HEK293T (cell line): ENCODE measurements at places on chromosomes 6 and 20.

DNA sequence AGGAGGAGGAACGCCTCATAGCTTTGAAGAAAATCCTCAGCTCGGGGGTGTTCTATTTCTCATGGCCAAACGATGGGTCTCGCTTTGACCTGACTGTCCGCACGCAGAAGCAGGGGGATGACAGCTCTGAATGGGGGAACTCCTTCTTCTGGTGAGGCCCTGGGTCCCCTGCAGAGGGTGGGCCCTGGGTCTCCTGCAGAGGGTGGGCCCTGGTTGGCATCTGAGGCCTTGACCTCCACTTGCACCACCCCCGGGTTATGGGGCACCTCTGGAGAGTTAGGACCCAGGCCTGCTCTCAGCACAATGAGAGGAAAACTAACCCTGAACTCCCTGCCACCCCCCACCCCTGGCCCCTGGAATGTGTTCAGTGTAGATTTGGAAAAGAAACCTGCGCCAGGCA, 47.2 kb downstream of the SYNJ2 start:
- DNase-seq, result no peak

- no peak for DNase-seq
These were observed 185.6 kb upstream of the CST7 start for GRCh38 chr20:24763386-24764026.

DNA sequence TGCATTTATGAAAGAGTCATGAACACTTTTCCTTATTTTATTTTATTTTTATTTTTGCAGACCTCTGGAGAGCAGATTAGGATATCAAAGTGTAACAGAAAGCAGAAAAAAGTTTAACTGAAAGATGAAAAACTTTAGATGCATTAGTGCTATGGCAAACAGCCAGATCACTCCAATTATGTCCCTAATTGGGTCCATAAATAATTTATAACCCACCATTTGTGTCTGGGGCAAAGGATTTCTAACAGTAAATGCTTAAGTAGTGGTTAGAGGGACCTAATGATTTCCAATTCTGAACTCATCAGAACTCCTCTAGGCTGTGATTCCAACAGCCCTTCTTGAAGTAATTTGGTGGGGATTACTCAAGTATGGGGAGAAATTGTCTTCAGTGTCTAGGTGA, 93.7 kb upstream of the PROKR2 start:
- DNase-seq, result no peak

DNA sequence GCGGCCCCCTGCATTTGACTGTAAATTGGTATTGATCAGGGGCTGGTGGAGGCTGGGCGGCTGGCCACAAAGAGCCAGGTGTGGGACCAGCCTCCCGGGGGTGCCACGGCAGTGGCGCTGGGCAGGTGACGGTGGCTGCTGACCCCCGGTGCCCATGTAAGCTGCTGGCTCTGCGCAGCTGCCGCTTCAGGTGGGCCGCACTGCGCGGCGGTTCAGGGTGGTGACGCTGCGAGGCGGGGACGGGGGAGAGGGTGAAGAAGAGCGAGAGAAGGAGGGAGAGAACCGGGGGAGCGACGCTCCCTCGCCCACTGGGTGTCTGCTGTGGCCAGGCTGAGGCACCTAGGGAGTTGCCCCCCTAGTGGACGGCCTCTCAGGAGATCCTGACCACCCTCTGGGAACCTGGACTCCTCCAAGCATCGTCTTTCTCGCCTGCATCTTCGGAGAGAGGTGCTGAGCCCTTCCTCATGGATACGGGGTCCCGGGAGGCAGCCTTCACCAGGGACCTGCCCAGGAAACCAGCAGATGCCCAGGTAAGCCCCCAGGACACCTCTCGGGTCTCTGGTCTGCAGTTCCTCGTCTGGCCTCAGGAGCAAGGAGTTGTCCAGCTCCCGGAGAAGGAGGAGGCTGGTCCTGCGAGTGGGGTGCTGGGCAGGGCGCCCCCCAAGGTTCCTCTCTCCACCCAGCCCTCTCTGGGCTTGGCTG, 77.5 kb upstream of the GATA5 start:
- no peak for DNase-seq

DNA sequence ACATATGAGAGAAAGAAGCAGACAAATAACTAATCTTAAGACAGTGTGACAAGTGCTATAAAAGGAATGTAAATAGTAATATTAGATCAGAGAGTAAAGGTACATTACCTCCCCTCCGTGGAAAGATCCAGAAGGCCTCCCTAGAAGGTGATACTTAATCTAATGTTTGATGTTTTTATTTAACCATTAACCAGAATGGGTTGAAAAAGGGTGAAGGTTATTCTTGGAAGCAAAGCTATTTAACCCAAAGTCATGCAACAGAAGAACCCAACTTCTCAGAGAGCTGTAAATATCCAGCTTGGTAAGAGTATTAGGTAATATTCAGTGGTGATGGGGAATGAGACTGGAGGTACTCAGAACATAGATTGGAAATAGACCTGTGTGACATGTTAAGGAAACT, 68.0 kb upstream of the HIVEP1 start:
- DNase-seq, result no peak

- DNase-seq, result no peak
These were observed 102.5 kb downstream of the PLCB1 start for GRCh38 chr20:8234580-8234979.

GRCh38 chr6:145044641-145045246, 690.6 kb downstream of the EPM2A start:
- DNase-seq, result no peak

- no peak for DNase-seq
These were observed 79.4 kb downstream of the BMP6 start for GRCh38 chr6:7805078-7805849.

GRCh38 chr6:133682506-133683307, 206.2 kb upstream of the TCF21 start:
- DNase-seq, result no peak

GRCh38 chr6:122405417-122405816, 6.0 kb downstream of the HSF2 start:
- DNase-seq, result no peak

- no peak for DNase-seq
These were observed 54.8 kb upstream of the ADGRG6 start for GRCh38 chr6:142246960-142247359.

DNA sequence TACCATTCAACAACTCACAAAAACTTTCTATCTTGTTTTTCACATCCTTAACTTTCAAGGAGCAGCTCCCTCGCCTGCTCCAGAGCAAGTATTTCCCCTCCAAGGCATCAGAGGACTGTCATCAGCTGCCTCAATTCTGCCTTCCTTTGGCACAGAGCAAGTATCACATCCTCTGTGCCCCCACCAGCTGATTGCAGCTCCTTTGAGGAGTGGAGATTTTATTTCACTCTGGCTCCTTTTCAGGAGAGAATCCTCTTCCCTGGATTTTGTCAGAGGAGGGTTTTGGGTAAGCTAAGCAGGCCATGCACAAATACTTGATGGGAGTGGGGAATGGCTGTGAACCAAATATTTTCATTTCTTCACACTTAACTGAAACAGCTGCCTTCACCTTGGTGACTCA, 610.5 kb upstream of the FLRT3 start:
- no peak for DNase-seq

DNA sequence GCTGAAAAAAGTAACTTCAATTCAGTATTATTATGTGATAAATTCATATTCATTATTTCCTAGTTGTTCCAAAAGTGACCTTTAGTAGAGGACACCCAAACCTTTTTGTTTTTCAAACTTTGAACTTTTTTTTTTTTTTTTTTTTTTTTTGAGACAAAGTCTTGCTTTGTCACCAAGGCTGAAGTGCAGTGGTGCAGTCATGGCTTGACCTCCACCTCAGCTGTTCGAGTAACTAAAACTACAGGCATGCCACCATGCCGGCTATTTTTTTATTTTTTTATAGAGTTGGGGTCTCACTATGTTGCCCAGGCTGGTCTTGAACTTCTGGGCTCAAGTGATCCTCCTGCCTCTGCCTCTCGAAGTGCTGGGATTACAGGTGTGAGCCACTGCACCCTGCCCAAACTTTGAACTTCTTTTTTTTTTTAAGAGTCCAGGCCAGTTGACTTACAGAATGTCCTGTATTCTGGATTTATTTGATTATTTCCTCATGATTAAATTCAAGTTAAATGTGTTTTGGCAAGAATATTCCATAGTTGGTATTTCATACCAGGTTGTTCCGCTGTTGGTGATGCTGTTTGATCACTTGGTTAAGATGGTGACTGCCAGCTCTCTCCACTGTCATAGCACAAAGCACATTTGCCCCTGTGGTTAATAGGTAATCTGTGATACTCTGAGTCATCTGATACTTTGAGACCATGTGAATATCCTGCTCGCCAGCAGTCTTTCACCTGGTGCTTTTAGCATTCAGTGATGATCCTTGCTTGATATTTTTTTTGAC, 48.0 kb downstream of the VAPB start:
- no peak for DNase-seq

GRCh38 chr6:34717466-34717865, 20.9 kb upstream of the ILRUN start:
- no peak for DNase-seq

- DNase-seq, result no peak
These were observed 274.9 kb downstream of the HAO1 start for GRCh38 chr20:7665376-7665775.

DNA sequence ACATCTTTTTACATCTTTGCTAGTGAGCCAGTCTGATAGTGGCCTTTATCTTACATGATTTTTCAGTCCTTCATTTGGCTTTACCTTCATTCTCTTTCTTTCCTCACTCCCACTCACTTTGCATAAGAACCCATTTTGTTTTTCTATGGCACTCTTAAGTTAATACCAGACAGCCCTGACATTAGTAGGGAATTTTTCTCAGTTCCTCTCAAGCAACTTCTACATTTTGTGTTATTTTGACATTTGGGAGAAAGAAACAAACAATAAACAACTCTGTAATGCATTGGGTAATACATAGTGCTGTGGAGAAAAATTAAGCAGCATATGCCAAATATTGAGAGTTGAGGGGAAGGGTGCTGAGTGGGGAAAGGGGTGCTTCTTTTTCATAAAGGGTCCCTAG, 524.1 kb upstream of the JAG1 start:
- DNase-seq, result no peak

GRCh38 chr6:61887423-61887822, 398.6 kb downstream of the KHDRBS2 start:
- no peak for DNase-seq

DNA sequence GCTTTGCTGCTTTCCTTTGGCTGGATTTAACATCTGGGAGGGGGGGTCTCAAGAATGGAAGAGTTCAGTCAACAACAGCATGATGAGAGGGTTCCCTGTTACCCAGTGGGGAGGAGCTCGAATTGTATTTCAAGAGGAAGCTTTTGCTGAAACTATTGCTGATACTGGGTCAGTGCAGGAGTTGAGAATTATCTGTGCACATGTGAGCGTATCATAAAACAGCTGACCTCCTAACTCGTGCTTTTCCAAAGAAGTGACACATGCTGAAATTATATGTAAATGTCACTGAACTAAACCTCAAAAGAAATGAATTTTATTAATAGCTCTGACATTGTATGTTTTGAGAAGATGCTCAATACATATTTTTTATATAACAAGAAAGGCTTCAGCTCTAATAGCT, 96.3 kb downstream of the PHF3 start:
- no peak for DNase-seq

- no peak for DNase-seq
These were observed 24.4 kb downstream of the SLC22A23 start for GRCh38 chr6:3432416-3432815.

DNA sequence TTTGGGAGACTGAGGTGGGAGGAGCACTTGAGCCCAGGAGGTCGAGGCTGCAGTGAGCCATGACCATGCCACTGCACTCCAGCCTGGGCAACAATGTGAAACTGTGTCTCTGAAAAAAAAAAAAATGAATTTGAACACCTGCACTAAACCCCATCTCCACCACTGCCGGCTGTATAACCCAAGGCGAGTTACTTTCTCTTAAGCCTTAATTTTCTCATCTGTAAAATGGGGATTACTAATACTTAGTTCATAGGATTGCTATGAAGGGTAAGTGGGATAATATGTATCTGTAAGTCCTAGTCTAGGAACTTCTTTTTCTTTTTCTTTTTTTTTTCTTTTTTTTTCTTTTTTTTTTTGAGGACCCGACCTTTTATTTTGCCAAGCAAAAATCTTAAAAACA, 61.5 kb downstream of the SHLD1 start:
- no peak for DNase-seq

DNA sequence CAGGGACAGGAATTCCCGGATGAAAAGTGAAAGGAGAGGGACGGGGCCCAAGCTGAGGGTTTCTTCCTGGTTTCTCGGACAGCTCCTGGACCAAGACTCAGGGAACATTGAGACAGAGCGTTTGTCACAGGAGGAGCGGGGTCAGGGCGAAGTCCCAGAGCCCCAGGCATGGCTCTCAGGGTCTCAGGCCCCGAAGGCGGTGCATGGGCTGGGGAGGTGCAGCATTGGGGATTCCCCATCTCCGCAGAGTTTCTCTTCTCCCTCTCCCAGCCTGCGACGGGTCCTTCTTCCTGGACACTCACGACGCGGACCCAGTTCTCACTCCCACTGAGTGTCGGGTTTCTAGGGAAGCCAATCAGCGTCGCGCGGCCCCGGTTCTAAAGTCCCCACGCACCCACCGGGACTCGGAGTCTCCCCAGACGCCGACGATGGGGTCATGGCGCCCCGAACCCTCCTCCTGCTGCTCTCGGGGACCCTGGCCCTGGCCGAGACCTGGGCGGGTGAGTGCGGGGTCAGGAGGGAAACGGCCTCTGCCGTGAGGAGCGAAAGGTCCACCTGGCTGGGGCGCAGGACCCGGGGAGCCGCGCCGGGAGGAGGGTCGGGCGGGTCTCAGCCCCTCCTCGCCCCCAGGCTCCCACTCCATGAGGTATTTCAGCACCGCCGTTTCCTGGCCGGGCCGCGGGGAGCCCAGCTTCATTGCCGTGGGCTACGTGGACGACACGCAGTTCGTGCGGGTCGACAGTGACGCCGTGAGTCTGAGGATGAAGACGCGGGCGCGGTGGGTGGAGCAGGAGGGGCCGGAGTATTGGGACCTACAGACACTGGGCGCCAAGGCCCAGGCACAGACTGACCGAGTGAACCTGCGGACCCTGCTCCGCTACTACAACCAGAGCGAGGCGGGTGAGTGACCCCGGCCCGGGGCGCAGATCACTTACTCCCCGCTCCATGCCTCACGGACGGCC, 54.6 kb upstream of the POLR1H start:
- DNase-seq, result no peak

DNA sequence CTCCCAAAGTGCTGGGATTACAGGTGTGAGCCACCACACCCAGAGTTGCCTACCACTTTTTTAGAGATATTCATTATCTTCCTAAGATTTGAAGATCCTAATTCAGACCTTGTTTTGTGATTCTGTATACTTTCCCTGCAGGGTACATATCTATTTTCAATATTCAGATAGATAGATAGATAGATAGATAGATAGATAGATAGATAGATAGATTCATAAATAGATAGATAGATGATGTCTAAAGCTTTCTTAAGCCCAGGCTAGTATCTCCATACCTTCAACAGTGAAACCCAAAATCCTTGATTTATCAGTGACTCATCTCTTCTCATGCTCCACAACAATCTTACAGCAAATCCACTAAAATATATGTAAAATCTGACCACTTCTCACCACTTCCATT, 30.8 kb downstream of the ZNF391 start:
- DNase-seq, result no peak

- no peak for DNase-seq
These were observed 263.5 kb upstream of the TAB2 start for GRCh38 chr6:149053848-149054558.

- DNase-seq, result no peak
These were observed 212.3 kb upstream of the ZNF217 start for GRCh38 chr20:53805895-53806384.
